ENCODE measurements at places on chromosomes 6 and 20. TPM values are rescaled to one million over a fixed set of nuclear protein-coding genes. Genes with fewer than 3 reads are reported as not detected.

The C6orf118 gene
- total RNA-seq = not detected

The TAAR5 gene
- not detected for total RNA-seq

The FKBP1C gene
- 0.17 TPM for total RNA-seq

The DBNDD2 gene
- 21.5 TPM for total RNA-seq

The MYLIP gene
- 7.6 TPM for total RNA-seq

The FOXA2 gene
- total RNA-seq = 2.3 TPM

The SEL1L2 gene
- not detected for total RNA-seq

The SLC22A1 gene
- not detected for total RNA-seq

The OR2J3 gene
- not detected for total RNA-seq

Measured in Caki2 (cell line).